ENCODE measurements at places on chromosomes 13 and 19.

DNA sequence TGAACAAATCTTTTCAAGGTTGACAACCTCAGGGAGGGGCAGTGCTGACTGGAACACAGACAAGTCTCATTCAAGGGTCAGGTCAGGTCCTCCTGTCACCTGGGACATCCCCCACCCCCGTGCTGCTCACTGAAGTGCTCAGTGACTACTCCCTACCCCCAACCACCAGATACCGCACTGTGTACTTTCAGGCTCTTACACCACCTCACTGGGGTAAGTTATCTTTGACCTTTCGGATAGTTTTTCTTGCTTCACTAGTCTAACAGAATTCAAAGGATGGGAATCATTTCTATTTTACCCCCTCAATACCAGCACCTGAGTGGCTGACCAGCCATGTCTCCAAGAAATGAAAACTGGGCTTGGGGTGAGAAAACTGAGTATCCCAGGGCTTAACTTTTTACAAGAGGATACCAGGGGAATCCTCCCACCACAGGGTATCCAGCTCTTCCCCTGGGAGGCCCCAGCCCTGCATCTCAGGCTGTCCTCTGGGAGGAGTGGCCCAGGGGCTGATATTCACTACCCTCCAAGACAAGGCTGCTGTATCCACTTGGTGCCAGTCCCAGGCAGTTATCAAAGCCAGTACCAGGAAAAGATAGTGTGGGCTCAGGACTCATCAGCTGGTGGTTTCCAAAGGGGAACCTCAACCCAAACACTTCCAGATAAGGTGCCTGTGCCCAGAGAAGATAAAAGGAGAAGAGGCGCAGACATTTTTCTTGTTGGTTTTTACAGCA, 2.1 kb downstream of the ZNF563 start:
- no peak for DNase-seq

DNA sequence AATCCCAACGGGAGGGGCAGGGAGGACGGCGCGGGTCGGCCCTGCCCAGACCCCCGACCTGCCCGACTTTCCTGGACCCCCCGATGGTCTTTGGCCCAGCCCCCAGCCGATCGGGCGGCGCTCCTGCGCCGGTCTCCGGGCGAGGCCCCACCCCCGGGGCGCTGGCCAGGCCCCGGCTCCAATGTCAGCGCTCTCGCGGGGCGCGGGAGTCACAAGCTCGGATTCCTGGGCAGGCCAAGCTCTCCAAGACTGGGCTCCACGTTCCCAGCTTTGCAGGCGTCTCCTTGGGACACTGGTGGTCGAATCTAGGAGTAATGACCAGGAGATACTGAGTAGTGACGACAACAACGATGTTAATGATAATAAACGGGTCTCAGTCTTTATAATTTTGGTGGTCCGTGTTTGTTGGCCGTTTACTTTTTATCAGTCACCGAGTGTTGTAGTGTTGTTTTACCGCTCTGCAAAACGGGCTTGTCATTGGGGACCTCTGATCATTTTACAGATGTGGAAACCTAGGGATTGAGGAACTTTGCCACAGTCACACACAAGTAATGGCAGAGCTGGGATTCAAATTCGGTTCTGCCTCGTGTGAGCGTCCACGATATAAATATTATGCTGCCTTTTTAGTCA, 545 bp downstream of the RAD23A start:
- DNase-seq = peak; percentile 88

GRCh38 chr19:46406976-46407375, 6.4 kb downstream of the CCDC8 start:
- no peak for DNase-seq

- peak; percentile 73 for DNase-seq
These were observed 160.4 kb upstream of the PCDH9 start for GRCh38 chr13:67390462-67391086.

GRCh38 chr13:85590231-85590931, 208.8 kb downstream of the SLITRK6 start:
- peak; percentile 6 for DNase-seq
